Activated CD8-positive, alpha-beta memory T cell treated with anti-CD3 and anti-CD28 coated beads for 4 hours (primary cell): ENCODE measurements at places on chromosomes 12 and 14.

DNA sequence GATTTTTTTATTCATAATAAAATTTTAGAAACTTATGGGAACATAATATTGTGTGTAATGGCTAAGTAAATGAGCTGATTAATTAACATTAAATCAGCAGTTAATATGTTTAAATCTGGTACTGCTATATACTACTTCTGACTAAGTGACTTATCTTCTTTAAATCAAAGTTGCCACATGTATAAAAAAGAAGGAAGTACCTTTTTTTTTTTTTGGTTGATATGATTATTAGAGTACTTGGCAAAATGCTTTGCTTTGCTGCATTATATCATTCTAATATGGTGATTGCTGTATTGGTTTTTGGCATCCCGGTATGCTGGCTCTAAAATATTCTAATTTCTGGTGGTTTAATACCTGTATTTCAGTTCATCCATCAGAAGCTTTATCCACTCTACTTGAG, 319.1 kb upstream of the RGS6 start:
- no peak for DNase-seq

DNA sequence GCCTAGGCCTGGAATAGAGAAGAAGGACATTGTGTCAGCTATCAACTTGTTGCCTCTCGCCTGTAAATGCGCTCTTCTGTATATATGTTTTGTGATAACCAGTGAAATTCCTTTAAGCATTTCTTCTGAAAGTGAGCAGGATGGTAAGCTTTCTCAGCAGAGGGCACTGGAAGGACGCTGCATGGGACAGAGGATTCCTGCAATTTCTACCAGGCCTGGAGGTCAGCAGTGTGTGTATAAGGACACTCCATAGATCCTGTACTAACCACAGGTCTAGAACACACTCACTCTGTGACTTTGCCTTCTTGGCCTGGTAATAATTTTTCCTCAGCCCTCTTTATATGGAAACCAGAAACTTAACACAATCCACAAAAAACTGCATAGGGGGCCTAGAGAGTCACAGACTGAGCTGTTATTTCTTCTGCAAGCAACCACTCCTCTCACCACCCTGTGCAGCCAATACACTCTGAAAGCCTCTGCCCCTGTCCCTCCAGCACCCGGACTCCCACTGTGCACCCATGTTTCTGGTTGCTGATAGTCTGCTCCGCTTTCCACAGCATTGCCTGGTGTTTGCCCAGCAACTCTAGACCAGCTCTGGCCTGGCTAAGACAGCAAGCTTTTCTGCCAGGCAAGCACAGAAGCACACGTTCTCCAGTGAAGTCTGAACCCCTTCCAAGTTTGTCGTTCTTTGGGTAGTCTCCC, 94.0 kb upstream of the RMST start:
- no peak for DNase-seq

- DNase-seq: no peak
Observed at GRCh38 chr14:22370084-22370847, 218.8 kb downstream of the DAD1 start.

DNA sequence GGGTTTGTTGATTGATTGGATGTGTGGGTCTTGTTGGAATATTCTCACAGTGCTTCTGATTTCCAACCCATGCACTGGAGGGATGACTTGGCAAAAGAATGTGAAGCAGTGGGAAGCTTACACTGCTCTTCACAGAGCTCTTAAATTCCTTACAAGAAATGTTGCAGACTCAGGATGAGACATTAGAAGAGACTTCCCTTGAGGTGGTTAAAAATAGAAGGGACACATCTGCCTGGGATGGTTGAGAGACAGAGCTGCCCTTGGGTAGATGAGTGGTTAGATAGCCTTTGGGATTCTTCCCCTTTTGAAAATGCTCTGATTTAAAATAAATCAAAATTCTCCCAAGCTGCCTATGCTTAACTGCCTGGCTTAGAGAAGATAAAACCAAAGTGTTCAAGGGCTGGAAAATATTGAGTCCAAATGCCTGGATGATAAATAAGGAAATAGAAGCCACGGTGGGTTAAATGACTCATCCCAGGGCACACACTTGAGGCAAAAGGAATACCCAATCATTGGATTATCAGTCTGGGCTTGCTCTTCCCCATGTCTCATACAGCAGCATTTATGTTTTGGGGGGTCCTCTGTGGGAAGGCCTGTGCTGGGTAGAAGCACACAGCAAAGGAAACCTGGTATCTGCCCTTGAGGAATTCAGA, 264.3 kb downstream of the AKAP6 start:
- DNase-seq: no peak

DNA sequence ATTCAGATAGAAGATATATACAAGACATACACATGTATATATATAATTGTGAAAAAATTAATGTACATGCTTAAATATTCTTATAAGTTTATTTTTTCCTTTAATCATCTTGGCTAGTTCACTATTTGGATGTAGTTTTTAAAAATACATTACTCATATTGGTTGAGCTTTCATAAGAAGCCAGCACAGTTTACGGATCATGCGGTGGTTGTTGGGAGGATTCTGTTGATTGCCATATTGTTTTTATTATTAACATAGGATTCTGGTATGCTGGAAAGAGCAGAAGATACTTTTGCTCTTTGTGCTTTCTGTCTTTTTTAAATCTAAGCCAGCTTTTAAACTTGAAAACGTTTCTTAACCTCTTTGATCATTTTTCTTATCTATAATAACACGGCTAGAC, 163.4 kb downstream of the OTOGL start:
- DNase-seq: no peak

DNA sequence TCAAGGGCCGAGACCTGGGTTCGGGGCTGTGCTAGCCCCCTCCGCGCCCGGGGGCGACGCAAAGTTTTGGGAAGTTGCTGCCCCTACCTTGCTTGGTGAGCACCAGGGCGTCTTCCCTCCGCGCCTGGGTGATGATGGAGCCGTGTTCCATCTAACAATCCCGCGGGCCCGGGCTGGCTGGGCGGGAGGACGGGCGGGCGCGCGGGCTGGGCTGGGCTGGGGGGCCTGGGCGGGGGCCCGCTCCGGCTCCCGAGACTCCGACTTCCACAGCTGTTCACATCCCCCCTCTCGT, 298 bp downstream of the CTDSP2 start:
- DNase-seq: no peak

DNA sequence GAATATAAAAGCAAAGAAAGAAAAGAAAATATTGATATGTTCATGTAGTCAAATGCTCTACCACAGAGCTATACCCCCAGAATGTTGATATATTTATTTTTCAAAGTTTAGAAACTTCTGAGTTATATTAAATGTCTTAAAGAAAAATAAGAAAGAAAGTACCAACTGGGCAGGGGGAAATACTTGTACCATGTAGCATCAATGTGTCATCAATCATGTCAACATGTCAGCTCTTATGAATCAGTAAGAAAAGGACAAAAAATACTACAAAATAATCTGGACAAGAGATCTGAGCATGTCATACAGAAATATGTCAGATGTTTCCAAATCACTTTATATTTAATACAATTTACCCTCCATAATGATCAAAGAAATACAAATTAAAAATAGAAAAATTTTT, 595.1 kb upstream of the ATP2B1 start:
- no peak for DNase-seq

GRCh38 chr12:18074001-18074400, 16.0 kb downstream of the RERGL start:
- DNase-seq: no peak

DNA sequence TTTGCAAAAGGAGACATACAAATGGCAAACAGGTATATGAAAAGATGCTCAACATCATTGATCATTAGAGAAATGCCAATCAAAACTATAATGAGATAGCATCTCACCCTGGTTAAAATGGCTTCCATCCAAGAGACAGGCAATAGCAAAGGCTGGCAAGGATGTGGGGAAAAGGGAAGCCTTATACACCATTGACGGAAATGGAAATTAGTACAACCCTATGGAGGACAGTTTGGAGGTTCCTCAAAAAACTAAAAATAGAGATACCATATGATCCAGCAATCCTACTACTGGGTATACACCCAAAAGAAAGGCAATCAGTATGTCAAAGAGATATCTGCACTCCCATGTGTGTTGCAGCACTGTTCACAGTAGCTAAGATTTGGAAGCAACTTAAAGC, 17.3 kb upstream of the CKAP4 start:
- no peak for DNase-seq

- no peak for DNase-seq
Observed at GRCh38 chr12:46379352-46379751, 6.8 kb upstream of the SLC38A2 start.

DNA sequence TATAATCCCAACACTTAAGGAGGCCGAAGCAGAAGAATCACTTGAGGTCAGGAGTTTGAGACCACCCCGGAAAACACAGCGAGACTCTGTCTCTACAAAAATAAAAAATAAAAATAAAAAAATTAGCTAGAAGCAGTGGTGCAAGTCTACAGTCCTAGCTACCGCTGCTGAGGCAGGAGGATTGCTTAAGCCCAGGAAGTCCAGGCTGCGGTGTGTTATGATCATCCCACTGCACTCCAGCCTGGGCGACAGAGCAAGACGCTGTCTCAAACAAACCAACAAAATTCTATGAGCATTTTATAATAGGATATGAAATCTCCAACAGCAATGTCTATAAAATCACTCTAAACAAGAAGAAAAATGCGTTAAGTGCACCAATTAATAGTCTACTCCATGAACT, 75.3 kb downstream of the PPP1R12A start:
- no peak for DNase-seq

DNA sequence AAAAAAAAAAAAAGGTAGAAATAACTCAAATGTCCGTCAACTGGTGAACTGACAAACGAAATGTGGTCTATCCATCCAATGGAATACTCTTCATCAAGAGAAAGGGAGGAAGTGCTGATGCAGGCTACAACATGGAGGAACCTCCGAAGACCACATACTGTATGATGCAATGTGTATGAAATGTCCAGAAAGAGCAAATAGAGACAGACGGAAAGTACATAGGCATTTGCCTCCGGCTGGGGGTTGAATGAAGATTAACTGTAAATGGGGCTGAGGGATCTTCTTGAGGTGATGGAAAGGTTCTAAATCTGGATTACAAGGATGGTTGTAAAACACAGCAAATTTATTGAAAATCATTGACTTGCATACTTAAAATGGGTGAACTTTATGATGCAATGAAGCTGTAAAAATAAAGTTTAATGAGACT, 35.4 kb downstream of the DLK1 start:
- no peak for DNase-seq

GRCh38 chr12:109731806-109732205, 18.2 kb downstream of the FAM222A start:
- DNase-seq: no peak

DNA sequence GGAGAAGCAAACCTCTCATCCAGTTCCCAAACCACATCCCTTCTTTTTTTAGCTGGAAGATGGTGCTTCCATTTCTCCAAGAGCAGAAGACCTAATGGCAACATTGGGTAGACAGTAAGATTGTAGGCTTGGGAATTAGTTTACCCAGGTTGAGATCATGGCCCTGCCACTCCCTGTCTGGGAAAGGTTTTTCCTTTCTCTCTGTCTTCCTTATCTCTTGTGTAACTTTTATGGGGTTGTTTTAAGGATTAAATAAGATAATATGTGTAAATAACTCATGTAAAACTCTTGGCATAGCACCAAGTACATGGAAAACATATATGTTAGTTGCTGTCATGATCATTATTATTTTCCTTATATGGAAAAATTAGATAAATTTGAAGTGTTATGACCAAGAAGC, 23.2 kb upstream of the PSMA6 start:
- DNase-seq: no peak

DNA sequence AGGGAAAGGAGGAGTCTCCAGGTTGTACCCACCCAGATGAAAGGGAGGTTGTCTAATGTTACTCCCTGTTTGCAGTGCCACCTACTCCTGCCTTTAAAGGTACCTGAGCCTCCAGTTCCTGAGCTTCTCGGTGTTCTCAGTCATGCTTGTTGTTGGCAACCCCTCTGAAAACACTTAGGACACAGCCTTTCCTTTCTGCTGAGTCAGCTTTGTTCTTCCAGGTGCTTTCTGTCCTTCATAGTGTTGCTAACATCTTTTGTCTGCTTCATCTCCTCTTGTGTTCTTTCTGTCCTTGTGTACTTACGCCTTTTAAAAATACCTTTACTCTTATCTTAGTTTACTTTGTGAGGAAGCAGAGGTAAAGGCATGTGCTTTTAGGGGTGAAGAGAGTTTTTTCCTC, 97.0 kb upstream of the NEDD1 start:
- no peak for DNase-seq

DNA sequence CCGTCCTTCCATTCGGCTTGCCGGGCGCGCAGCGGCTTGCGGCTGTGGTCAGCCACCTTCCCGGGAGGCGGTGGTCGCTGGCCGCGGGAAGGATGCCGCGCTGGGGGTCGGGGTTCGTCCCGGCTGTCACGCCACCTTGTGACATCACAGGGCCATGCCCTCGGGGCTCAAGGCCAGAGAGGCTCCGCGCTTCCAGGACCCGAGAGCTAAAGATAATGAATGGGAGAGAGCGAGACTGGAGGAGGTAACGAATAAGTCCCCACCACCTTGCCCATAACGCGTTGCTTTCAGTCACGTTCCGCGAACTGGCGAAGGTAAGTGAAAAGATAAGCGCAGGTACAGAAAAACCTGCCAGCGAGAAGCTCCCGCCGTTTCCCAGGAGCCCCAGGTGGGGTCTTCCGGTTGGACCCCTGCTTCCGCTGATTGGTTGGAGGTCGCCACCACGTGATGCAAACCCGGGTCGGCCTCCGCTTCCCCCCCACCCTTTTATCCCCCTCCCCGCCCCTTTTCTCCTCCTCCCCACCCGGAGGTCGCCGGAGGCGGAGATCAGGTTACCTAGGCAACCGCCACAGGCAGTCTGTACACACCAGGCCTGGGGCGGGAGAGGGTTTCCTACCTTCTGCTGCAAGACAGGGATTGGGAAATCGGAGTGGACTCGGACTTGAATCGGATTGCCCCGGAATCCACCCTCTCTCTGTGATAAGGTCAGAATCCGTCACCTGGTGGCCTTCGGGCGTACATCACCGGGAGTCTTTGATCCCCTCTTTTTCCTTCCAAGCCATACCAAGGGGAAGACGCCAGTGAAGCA, at the start of gene LRRC9:
Gene LRRC9 (plus strand): TSS at position 575 of the 808 bp plus-strand sequence.
- no peak for DNase-seq

- DNase-seq: no peak
Observed at GRCh38 chr14:100891051-100891450, 12.5 kb downstream of the RTL1 start.

DNA sequence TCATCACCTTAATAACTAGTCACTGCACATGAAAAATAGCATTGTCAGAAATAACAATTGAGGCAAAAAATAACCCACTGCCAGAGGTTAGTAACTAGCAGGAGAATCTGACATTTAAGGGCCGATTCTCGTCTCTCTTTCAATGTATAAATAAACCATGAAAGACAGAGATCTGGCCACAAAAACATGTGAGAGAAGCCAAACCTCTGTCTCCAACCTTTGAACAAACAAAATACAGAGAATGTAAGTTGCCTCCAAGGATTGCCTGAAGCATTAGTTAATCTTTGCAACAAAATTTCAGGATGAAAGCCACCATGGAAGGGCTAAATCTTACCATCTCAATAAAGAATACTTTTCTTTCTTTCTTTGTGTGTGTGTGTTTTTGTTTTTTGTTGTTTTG, 257.4 kb upstream of the TMTC1 start:
- DNase-seq: no peak
